Endothelial cell of umbilical vein (primary cell): ENCODE measurements at places on chromosomes 12 and 14. TPM values are rescaled to one million over a fixed set of nuclear protein-coding genes. Genes with fewer than 3 reads are reported as not detected.

KRT7 gene
- 293 and 420 TPM in 2 replicates for total RNA-seq

DHRS2 gene
- total RNA-seq, result 0.44 TPM in 1 of 2 replicates, not detected in the other

CEBPE gene
- total RNA-seq, result not detected in 2 replicates

PRICKLE1 gene
- total RNA-seq, result 69.0 and 86.0 TPM in 2 replicates

ITGA7 gene
- 0.84 and 1.0 TPM in 2 replicates for total RNA-seq

TEX22 gene
- total RNA-seq, result 1.1 and 2.1 TPM in 2 replicates

P2RX7 gene
- 5.1 and 8.1 TPM in 2 replicates for total RNA-seq

GPR162 gene
- 8.1 and 13.7 TPM in 2 replicates for total RNA-seq

DNA sequence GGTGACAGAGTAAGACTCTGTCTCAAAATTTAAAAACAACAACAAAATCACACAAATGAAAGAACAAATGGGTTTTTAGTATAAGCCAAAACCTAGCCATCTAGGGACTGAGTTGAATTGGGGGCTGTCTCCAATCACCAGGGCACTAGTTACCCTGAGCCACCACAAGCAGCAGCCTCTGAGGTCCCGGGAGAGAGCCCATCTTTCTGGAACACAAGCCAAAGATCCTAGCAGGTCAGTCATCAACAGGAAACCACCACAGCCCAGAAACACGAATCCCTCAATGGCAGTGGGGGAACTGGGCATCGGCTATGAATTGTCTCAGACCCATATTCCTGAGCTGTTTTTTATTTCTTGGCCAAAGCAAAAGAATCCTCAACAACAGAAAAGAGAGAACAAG is 75.3 kb downstream of the KDM2B start:
- DNase-seq, result peak; percentile 21
- H3K27ac ChIP-seq, result no peak overlapping the region

DNA sequence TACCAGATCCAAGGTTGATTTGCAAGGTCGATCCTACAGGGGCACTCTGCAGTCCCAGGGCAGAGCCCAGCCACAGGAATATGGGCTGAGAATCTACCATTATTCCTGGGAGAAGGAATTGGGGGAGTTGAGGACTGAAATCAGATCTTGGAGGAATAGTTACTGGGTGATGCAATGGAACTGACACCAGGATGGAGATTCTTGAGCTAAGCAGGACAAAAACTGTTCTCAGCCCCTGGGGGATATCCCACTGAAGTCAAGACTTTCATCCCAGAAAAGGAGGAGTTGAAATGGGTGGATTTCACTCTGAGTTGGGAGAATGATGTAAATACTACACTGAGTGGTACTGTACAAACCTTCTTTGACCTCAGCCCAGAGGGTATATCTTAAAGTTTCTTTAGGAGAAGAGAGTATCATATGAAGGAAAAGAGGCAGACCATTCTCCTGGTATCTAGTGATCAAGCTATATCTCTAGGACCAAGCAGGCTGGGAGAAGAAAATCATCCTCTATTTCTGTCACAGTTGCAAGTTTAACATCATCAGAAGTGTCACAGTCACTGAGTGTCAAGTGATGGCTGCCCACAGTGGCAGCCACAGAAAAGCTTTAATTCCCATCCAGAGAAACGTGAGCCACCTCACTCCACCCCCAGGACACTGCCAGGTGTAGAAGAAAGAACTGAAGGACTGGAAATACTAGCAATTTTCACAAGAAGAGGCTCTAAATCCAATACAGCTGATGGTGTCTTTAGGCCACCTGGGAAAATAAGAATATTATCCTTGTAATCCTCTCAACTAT is 181.9 kb downstream of the NUAK1 start:
- H3K27ac ChIP-seq, result no peak overlapping the region
- no peak for DNase-seq
- H3K4me3 ChIP-seq, result no peak overlapping the region
- peaks cover 4% of the 10 kb centered on the region for H3K4me1 ChIP-seq
- H3K36me3 ChIP-seq, result no peaks in the 10 kb centered on the region

DNA sequence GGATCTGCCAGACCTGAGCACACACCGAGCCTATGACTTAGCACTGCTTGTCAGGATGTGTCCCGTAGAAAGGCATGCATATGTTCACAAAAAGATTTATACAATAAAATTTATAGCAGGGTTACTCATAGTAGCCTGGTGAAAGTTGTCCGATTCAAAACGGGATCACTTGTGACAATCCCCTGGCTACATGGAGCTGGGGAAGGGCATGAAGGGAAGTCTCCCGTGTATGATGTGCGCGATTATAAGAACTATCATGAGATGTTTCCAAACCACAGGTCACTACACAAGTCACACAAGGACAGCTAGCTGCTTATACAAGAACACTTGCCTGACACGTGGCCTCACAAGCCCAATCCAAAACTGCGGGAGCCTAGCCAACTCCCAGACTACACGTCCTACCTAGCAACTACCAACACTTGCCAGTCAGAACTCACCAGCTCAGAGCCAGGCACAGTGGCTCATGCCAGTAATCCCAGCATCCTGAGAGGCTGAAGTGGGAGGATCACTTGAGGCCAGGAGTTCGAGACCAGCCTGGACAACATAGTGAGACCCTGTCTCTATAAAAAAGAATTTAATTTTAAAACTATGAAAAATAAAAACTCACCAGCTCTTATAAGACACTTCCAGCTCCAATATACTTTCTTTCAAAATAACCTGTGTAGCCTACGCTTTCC is 7.5 kb upstream of the CDCA4 start:
- peaks cover 34% of the 10 kb centered on the region for H3K4me1 ChIP-seq
- H3K36me3 ChIP-seq, result no peaks in the 10 kb centered on the region
- H3K27me3 ChIP-seq, result no peaks in the 10 kb centered on the region

- no peak overlapping the region for H3K27ac ChIP-seq
- no peak for DNase-seq
- H3K4me3 ChIP-seq, result no peak overlapping the region
These were observed 145.6 kb upstream of the SLCO1B1 start for GRCh38 chr12:20985399-20985798.

- no peaks in the 10 kb centered on the region for H3K36me3 ChIP-seq
- H3K27ac ChIP-seq, result no peak overlapping the region
- H3K27me3 ChIP-seq, result peaks cover 15% of the 10 kb centered on the region
- no peak for DNase-seq
These were observed 718 bp upstream of the JDP2 start for GRCh38 chr14:75427126-75427481.

DNA sequence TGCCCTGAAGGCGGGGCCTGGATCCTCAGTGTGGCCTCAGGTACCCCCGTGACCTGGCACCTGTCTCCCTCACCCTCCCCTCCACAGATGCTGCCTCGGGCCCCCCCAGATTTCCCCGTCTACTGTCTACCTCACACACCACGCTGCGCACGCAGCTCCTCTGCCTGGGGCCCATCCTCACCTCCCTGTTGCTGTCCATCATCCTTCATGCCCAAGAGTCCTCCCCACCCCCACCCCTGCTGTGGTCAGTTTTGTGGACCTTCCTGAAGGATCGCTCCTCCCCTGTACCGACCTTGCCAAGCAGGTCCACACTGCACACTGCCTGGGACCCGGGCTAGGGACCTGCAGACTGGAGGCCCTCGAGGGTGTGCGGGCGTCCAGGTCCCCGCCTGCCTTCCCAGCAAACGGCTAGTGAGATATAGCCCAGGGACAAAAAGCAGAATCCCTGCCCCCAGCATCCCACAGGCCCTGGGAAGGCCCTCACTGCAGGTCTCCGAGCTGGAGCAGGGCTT is 197.4 kb upstream of the DIO3 start:
- no peak overlapping the region for H3K4me3 ChIP-seq
- DNase-seq, result no peak
- no peak overlapping the region for H3K27ac ChIP-seq
- no peaks in the 10 kb centered on the region for H3K27me3 ChIP-seq
- H3K36me3 ChIP-seq, result no peaks in the 10 kb centered on the region

- H3K4me3 ChIP-seq, result no peak overlapping the region
- H3K4me1 ChIP-seq, result peaks cover 65% of the 10 kb centered on the region
- H3K27ac ChIP-seq, result peak overlapping the region; percentile 15
These were observed 16.0 kb upstream of the SLC38A2 start for GRCh38 chr12:46388427-46389021.

- no peak for DNase-seq
- H3K27ac ChIP-seq, result no peak overlapping the region
- no peaks in the 10 kb centered on the region for H3K36me3 ChIP-seq
- peaks cover 2% of the 10 kb centered on the region for H3K27me3 ChIP-seq
These were observed 58.5 kb downstream of the CAPS2 start for GRCh38 chr12:75271576-75271975.

- H3K36me3 ChIP-seq, result no peaks in the 10 kb centered on the region
- no peaks in the 10 kb centered on the region for H3K4me1 ChIP-seq
- H3K27me3 ChIP-seq, result no peaks in the 10 kb centered on the region
- H3K27ac ChIP-seq, result no peak overlapping the region
- H3K4me3 ChIP-seq, result no peak overlapping the region
- DNase-seq, result no peak
These were observed 50.3 kb downstream of the IFT81 start for GRCh38 chr12:110174373-110174996.

DNA sequence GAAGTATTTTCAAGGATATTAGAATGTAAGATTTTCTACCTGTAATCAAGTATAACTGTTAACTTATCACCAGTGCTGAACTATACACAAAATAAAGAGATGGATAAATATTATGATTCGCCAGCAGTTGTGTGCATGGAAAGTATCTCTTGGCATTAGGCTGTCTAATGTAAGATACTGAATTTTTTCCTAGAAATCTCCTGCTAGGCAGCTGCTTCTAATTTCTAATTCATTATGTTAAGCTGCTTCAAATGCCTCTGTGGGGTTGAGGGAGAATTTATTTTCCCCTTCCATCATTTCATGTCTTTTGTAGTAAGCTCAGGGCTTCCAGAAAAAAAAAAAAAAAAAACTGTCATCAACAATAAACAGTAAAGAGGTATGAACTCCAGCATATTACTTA is 516.0 kb downstream of the DIO2 start:
- no peak overlapping the region for H3K27ac ChIP-seq
- no peak overlapping the region for H3K4me3 ChIP-seq
- H3K4me1 ChIP-seq, result no peaks in the 10 kb centered on the region
- H3K36me3 ChIP-seq, result no peaks in the 10 kb centered on the region

GRCh38 chr12:56537546-56537945 is 15.9 kb downstream of the RBMS2 start:
- H3K27me3 ChIP-seq, result no peaks in the 10 kb centered on the region
- peaks cover 2% of the 10 kb centered on the region for H3K4me1 ChIP-seq
- no peak overlapping the region for H3K4me3 ChIP-seq

DNA sequence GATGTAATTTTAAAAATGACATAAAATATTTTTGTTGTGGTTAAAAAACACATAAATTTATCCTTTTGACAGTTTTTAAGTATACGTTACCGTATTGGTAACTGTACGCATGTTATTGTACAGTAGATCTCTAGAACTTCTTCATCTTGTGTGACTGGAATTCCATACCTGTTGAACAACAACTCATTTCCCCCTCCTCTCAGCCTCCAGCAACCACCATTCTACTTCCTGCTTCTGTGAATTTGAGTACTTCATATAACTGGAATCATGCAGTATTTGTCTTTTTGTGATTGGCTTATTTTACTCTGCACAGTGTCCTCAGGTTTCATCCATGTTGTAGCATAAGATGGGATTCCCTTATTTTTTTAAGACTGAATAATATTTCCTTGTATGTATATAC is 113.6 kb upstream of the ATF1 start:
- peaks cover 3% of the 10 kb centered on the region for H3K4me1 ChIP-seq
- no peak overlapping the region for H3K27ac ChIP-seq
